ENCODE measurements at places on chromosomes 4 and X.

DNA sequence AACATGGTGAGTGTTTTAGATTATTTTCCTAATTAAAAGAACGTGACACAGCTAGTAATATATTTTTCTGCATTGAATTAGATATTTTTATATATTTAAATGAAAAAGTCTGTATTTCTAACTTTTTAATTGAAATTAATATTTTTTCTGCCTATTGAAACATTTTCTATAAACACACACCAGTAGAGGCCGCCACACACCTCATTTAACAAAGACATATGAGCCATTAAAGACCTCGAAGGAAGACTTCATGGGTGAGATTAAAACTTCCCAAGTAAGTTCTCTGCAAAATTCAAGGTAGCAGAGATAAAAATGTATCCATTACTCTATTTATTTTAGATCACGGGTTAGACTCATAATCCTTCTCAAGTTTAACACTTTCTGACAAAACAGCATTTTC, 8.3 kb downstream of the SLITRK2 start:
- no peak for DNase-seq

DNA sequence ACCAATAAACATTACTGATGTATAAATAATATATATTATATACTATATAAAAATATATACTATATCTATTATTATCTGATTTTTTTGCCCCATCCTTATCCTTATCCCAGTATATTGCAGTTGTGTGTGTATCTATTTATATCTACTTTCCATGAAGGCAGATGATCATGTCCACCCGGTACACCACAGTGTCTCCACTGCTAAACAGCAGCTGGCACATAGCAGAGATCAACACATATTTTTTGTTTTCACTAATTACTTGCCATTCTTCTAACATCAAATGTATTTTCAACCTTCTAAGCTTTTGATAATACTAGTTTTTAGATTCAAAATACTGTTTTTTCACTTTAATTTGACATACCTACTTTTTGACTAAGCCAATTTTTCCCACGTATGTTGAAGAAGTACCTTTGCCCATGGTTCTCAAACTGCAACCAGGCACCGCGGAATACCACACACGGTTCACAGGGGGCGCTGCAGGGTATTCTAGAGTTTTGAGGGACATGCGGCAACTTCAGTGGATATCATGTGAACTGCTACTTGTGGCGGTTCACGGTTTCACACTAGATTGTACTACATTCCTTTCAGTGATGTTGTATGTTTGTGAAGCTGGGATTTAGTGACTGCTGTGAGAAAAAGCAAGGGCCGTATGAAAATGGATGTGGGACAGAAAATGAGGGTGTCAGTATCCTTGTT, 182.5 kb upstream of the NPY2R start:
- no peak for DNase-seq

DNA sequence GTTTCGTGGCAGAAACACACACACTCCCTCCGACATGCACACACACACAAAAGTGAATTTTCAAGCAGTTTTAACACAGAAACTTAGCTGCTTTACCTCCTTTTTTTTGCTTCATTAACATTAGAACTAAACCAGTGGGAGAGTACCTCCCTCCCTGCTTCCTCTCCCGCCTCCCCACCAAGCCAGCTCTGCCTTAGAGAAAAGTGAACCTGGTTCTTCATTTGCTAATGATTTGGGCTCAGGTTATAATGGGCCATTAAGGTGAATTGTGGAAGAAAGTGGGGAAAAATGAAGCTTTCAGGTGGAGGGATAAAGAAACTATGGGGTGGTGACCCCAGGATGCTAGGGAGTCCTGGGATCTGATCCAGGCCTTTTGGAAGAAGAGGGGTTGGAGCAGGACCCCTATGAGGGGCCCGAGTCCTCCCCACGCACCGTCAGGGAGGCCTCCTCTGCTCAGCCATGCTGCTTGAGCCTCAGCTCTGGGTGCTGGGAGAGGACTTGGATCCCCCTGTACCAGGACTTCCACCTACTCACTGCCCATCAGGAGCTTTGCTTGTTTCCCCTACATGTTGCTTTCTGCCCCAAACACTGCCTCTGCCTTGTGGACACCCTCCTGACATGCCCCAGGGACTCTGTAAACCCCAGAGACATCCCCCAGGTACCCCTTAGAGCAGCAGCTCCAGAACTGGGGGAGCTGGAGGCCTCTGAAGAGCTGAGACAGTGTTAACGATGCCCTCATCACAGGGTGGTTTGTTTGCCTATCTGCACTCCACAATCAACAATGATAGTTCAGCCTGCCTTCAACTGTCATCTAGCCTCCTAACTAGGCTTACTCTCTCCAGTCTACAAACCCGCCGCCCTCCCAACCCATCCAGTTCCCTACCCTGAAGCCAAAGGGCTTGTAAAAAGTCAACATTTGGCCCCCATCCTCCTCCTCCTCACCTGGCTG, 6.5 kb upstream of the JADE1 start:
- DNase-seq = no peak

- no peak for DNase-seq
These were observed 52.2 kb downstream of the NALF2 start for GRCh38 chrX:69556060-69557011.

GRCh38 chrX:97806238-97806637, 922.5 kb downstream of the RPA4 start:
- DNase-seq = no peak

GRCh38 chrX:136810493-136810892, 29.8 kb upstream of the ARHGEF6 start:
- DNase-seq = no peak

DNA sequence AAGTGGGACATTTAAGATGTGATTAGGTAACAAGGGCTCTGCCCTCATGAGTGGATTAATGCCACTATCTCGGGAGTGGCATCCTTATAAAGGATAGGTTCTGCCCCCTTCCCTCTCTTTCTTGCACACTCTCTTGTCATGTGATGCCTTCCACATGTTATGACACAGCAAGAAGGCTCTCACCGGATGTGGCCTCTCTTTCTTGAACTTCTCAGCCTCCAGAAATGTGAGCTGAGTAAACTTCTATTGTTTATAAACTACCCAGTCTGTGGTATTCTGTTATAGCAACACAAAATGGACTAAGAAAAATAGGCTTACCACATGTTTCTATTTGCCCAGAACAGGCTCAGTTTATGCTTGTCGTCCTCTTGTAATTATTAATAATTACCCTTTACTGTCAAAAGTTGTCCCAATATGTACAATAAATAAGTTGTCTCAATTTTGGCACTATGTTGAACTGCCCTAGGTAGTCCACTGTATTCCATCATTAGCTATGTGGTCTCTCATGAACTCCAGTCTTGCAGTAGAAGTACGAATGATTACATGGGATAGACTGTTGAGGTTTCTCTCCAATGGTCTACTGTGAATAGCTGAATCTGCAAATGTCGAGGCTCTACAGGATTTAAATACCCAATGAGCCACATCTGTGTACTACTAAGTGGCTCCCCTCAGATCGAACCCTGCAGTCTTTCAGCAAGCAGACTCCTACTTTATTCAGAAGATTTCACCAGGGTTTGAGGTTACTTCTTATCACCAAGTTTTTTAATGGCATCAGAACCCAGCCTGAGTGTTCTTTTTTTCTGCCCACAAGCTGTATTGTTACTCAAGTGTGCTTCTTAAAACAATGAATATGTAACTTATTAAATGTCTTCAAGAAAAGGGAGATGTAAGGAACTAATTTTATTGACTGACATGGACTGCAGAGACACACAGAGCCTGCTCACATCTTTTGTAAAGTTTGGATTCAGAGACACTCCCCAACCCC, 102.0 kb upstream of the LEF1 start:
- DNase-seq = no peak

DNA sequence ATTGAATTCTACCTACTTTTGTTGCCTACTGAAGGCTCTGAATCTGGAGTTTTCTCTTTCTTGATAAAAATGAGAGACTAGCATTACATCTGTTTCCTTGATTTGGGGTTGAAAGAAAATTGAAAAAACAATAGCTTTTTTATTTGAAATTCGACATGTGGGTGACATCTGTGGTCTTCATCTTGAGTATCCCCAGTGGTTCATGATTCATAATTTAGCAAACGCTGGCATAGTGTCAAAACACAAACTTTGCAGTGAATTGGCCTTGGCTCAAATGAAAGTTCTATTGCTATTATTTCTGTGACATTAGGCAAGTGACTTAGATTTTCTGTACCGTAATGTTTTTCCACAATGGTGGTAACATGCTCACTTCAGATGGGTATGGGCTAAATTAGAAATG, 747.6 kb downstream of the PCDH7 start:
- DNase-seq = no peak

GRCh38 chr4:7761720-7762119, 177.9 kb downstream of the AFAP1 start:
- no peak for DNase-seq

DNA sequence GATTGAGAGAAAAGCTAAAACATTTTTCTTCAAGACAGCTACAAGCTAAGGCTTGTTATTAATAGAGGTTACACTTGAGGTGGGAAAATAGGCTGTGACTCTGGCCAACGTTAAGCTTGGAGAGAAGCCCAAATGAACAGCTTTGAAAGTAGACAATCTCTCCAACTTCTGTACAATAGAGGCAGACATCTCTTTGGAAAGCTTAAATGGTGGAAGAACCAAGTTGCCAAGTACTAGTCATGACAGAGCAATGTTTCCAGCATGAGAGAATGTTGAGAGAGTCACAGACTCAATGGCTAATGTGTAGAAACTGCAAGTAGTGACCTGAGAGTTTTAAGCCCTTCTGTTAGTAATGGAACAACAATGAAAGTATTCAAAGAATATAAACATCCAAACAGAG, 298.1 kb downstream of the INPP4B start:
- DNase-seq = no peak

GRCh38 chrX:40867352-40867751, 132.0 kb upstream of the MED14 start:
- DNase-seq = no peak
